ENCODE measurements at places on chromosomes 6 and 20. TPM values are rescaled to one million over a fixed set of nuclear protein-coding genes. Genes with fewer than 3 reads are reported as not detected.
A peak's percentile ranks its signal among the peaks of the same experiment; 100 is the strongest.

DNA sequence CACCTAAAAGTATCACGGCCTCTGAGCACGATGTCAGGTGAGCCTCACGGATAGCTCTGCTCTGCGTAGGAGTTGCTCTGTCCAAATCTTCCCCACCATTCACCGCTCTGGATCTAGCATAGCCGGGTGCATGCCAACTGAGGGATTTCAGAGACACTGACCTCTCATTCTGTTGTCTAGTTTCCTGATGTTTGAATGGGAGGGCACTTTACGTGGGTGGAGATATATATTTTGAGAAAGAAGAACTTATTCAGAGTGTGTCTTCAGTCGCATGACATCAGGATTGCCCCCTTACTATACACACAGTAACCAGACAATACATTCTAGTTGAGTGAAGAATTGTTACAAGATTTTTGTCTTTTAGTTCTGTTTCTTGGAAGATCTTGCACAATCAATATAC lies 96.5 kb upstream of the CITED2 start:
- no peak overlapping the region for H3K27ac ChIP-seq
- no peaks in the 10 kb centered on the region for H3K27me3 ChIP-seq
- H3K4me1 ChIP-seq: peaks cover 26% of the 10 kb centered on the region
- DNase-seq: no peak
- H3K36me3 ChIP-seq: no peaks in the 10 kb centered on the region
- no peak overlapping the region for H3K4me3 ChIP-seq

Gene PSORS1C2
- not detected for total RNA-seq

DNA sequence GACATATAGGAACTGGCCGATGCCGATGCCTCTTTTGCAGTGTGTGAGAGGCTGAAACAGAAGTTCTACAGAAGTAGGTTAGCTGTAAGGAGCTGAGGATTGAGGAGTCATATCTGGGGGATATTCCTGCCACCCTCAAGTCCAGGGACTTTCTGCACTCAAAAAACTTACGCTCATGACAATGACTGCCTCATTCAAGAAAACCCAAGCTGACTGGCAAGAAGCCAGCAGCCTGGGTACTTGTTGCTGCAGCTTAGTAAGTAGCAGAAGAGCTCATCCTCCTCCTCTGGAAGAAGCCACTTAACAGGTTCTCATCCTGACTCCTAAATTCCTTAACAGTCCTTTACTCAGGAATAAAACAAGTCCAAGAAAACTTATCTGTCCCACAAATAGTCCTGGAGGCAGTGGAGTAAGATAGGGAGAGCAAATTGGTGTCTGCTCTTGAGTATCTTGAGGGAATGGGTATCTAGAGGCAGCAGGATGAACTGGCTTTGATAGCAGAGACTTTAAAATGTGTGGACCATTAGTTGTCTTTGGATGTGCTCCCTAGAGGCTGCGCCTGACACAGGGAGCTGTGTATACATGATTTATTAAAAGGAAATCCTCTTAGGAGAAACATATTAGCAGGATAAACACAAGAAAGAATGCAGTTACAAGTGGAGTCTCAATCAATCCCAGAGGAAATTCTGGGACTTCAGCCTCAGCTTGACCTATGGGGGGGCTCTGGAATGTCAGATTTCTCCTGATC lies 7.4 kb downstream of the CALHM5 start:
- H3K27ac ChIP-seq: no peak overlapping the region
- no peaks in the 10 kb centered on the region for H3K36me3 ChIP-seq
- no peak for DNase-seq
- H3K27me3 ChIP-seq: no peaks in the 10 kb centered on the region
- no peaks in the 10 kb centered on the region for H3K4me1 ChIP-seq

Gene TIAM2
- total RNA-seq: 7.9 TPM

DNA sequence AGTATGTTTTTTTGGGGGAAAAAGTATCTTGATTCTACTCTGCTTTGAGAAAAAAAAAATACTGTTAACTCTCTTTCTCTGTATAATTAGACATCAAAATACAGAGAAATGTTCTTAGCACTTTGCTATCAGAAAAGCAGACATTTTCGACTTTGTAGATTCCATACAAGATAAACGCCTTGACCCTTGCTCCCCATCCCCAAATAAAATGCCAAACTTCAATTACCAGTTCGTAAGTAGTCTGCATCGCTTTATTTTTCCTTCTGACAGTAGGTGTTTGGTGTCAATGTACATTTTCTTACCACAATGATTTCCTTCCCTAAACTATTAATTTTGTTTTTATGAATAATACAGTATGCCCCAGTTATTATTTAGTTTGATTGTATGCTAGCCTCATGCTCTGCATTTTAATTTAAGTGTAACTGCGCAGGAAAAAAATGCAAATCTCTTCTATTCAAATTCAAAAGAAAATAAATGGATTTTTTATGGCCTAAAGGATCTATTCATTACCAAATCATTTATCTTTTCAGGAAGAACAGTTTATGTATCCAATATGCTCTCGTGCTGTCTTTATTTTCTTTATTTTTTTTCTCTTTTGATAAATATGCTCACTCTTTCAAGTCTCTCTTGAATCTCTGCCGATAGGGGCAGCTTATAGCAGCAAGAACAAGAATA lies 84.8 kb upstream of the ZNF217 start:
- no peaks in the 10 kb centered on the region for H3K36me3 ChIP-seq
- H3K4me1 ChIP-seq: peaks cover 5% of the 10 kb centered on the region
- no peak for DNase-seq
- H3K27me3 ChIP-seq: no peaks in the 10 kb centered on the region
- peak overlapping the region; percentile 65 for H3K27ac ChIP-seq
- H3K4me3 ChIP-seq: no peak overlapping the region

DNA sequence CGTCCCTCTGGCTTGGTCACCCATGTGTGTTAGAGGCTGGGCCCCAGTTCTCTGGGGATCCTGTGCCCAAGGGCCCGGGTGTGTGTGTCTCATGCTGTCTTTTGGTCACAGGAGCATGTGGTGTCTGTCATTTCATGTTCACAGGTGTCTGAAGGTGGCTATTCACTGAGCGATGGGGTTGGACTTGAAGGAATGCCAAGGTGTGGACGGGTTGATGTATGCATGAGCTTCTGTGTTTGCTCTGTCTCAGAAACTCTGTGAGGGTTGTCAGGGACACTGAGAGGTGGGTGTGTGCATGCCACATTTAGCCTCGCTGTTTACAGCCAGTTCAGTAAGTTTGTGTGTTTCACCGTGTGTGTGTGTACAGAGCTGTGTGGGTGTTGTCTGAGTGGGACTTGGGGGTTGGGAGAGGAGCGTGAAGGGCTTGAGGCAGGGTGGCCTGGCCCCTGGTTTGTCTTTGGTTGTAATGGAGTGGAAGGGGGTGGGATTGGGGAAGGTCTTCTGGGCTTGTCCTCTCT lies 1.2 kb downstream of the DDR1 start:
- peak overlapping the region; percentile 97 for H3K4me3 ChIP-seq
- peaks cover 32% of the 10 kb centered on the region for H3K4me1 ChIP-seq
- no peaks in the 10 kb centered on the region for H3K27me3 ChIP-seq
- H3K36me3 ChIP-seq: no peaks in the 10 kb centered on the region
- H3K27ac ChIP-seq: peak overlapping the region; percentile 96

Gene DSP
- 243 TPM for total RNA-seq

GRCh38 chr20:40750541-40751035 lies 61.6 kb upstream of the MAFB start:
- no peaks in the 10 kb centered on the region for H3K36me3 ChIP-seq
- no peaks in the 10 kb centered on the region for H3K4me1 ChIP-seq
- no peak overlapping the region for H3K4me3 ChIP-seq
- H3K27ac ChIP-seq: no peak overlapping the region
- no peak for DNase-seq

- H3K36me3 ChIP-seq: peaks cover 6% of the 10 kb centered on the region
- H3K4me1 ChIP-seq: peaks cover 18% of the 10 kb centered on the region
- peak overlapping the region; percentile 43 for H3K27ac ChIP-seq
- no peak overlapping the region for H3K4me3 ChIP-seq
- DNase-seq: no peak
Measured at GRCh38 chr6:109794201-109794923, 103.3 kb downstream of the FIG4 start.

- H3K4me1 ChIP-seq: no peaks in the 10 kb centered on the region
- no peaks in the 10 kb centered on the region for H3K36me3 ChIP-seq
- no peak overlapping the region for H3K4me3 ChIP-seq
- no peak for DNase-seq
- H3K27me3 ChIP-seq: no peaks in the 10 kb centered on the region
- H3K27ac ChIP-seq: no peak overlapping the region
Measured at GRCh38 chr20:5008759-5009158, 7.4 kb upstream of the SLC23A2 start.

DNA sequence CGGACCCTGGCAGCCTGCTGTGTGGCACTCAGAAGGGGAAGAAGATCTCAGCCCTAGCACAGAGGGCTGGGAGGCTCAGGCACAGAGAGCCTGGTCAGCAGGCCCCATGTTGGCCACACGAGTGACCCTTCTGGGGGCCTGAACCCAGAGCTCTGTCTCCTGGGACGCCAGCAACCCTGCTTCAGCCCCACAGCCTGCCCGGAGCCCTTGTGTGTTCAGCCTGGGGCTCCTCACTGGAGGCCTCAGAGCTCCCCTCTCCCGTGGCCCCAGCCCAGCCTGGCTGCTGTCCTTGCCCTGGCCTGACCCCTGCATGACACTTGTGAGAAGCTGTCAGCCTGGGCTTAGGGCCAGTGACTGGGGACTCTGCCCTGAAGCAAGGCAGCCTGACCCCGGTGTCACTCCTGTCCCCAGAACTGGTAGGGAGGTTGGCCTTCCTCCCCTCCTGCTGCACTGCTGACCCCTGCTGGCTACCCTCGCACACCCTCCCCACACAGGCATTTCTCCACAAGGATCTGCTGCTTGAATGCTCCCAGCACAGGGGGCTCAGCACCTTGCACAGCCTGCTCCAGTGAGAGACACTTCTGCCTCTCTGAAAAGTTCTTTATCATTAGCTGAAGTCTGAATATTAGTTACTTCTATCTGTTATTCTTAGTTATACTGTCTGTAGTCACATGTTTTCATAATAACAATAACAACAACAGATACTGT lies 15.4 kb upstream of the IP6K3 start:
- no peaks in the 10 kb centered on the region for H3K27me3 ChIP-seq
- H3K4me1 ChIP-seq: peaks cover 28% of the 10 kb centered on the region
- DNase-seq: peak; percentile 83
- H3K27ac ChIP-seq: peak overlapping the region; percentile 44
- H3K4me3 ChIP-seq: no peak overlapping the region
- H3K36me3 ChIP-seq: no peaks in the 10 kb centered on the region

Gene UNC5CL
- total RNA-seq: 8.4 TPM

Gene WFDC2
- 40.8 TPM for total RNA-seq
